ENCODE measurements at places on chromosomes 13 and 19.

DNA sequence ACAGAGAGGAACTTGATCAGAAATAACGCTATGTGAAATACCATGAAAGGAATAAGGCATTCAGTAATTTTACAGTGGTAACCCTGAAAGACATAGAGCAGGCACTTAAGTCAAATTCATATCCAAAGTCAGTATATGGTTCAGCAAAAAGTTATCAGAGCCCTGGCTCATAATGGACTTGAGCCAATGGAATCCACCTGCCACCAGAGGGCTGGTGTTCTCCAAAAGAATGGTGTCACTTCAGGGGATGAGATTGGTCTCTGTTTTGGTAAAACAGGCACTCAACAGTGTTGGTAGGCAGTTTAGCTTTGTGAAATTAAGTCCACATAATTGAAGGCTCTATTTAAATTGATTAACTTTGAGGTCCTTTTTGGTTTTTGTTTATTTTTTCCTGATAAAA is 93.9 kb downstream of the LIG4 start:
- DNase-seq: no peak

- DNase-seq: peak; percentile 70
Measured at GRCh38 chr19:13905634-13906520, at the start of the genes BRME1 and CC2D1A. TSS of gene BRME1 (minus strand) at chr19:13906117. CDS start at chr19:13904892, 1,225 bp downstream. TSS of gene CC2D1A (plus strand) at chr19:13906201. CDS start at chr19:13906442, 241 bp downstream.

GRCh38 chr19:30722761-30723160 is 350.6 kb downstream of the ZNF536 start:
- no peak for DNase-seq

- DNase-seq: no peak
Measured at GRCh38 chr19:53771144-53771543, 53.0 kb downstream of the NLRP12 start.

All from kidney capillary endothelial cell (primary cell).